ENCODE measurements at places on chromosomes 2 and 18. TPM values are rescaled to one million over a fixed set of nuclear protein-coding genes. Genes with fewer than 3 reads are reported as not detected.
A peak's percentile ranks its signal among the peaks of the same experiment; 100 is the strongest.

The LRRTM4 gene
- 0.29 TPM for polyA plus RNA-seq

The RNF152 gene
- polyA plus RNA-seq: 1.7 TPM

The TSHZ1 gene
- polyA plus RNA-seq: 10.7 TPM

The FRZB gene
- 2.6 TPM for polyA plus RNA-seq

The KCNIP3 gene
- polyA plus RNA-seq: 6.8 TPM

The CNGA3 gene
- polyA plus RNA-seq: not detected

GRCh38 chr18:28366676-28367075 lies 189.7 kb upstream of the CDH2 start:
- no peak overlapping the region for H3K27ac ChIP-seq
- H3K4me1 ChIP-seq: no peaks in the 10 kb centered on the region
- H3K4me3 ChIP-seq: no peak overlapping the region
- no peaks in the 10 kb centered on the region for H3K36me3 ChIP-seq
- no peaks in the 10 kb centered on the region for H3K27me3 ChIP-seq

DNA sequence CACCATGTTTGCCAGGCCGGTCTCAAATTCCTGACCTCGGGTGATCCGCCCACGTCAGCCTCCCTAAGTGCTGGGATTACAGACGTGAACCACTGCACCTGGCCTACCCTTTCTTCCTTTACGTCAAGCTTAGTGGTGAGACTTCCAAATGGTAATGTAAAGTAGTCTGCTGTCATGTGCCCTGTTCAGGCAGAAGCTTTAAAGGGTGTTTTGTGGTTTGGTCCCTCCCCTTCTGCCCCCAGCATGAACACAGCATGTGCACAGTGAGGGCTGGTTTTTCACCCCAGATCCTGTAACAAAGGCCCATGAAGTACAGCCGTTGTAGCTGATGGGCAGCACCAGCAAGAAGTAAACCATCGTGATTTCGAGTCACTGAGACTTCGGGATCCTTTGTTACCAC lies 2.7 kb upstream of the DTYMK start:
- no peaks in the 10 kb centered on the region for H3K27me3 ChIP-seq
- no peaks in the 10 kb centered on the region for H3K36me3 ChIP-seq
- peaks cover 30% of the 10 kb centered on the region for H3K4me1 ChIP-seq
- DNase-seq: no peak
- H3K27ac ChIP-seq: no peak overlapping the region
- H3K4me3 ChIP-seq: no peak overlapping the region

DNA sequence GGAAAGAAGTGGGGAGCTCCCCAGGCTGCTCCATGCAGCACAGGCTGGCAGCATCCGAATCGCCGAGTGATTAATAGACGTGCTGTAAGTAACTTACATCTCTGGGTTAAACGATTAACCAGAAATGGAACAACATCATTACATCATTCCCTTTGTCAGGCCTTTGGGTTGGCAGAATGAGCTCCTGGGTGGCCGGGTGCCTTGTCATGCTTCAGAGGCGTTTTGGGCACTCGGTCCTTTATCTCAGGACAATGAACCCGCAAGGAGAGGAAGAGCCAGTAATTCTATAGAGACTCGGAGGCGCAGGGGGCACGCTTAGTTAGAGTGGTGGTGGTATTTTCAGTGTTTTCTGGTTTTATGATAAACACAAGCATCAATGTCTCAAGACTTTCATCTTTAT lies 146.9 kb upstream of the TPO start:
- no peak overlapping the region for H3K27ac ChIP-seq
- H3K4me3 ChIP-seq: no peak overlapping the region

DNA sequence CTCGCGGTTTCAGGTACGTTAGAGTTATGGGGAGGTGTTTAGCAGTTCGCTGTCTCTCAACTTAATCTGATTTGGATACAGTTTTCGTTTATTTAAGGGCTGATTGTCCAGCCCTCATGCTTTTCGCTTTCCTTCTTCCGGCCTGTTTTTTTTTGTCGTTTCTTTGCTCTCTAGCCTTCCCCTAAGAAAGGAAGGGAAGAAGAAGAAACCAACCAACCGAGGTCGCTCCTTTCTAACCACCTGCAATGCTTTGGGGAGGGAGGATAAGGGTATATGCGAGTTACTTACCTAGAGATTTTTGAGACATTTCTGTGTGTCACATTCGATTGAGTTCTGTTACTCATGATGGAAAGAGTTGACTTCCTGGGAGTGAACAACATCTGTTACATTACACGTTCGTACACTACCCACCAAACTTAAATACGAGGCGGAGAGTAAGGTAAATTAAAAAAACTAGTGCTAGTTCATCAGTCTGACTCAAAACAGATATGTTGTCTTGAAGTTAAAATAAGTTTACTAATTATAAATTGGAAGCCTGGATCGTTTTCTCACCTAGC lies 918 bp downstream of the EIF5B start:
- H3K27me3 ChIP-seq: no peaks in the 10 kb centered on the region
- H3K36me3 ChIP-seq: peaks cover under 1% of the 10 kb centered on the region
- H3K27ac ChIP-seq: peak overlapping the region; percentile 98
- DNase-seq: no peak
- peak overlapping the region; percentile 81 for H3K4me3 ChIP-seq

DNA sequence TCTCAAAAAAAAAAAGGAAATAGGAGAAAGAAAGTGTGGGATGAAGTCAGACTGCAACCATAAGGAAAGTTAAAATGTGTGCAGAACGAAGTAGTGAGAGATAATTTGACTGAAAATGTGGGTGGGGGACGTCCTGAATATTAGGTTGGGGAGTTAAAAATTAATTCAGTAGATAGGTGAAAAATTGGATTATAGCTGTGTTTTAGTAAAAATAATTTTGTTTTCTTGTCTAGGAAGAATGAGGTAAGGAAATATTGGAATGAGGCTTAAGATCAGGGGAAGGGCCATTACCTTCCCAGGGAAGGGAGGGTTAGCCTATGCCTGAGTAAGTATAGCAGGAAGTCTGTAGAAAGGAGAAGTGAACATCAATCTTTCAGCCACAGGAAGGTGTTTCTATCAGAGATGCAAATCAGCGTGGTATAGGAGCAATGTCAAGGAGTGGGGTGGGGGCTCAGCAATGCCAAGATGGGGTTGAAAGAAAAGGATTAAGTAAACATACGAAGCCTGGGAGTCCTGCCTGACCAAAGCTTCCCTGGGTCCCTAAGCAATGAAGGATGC lies 250.9 kb downstream of the PIEZO2 start:
- no peaks in the 10 kb centered on the region for H3K4me1 ChIP-seq
- no peak for DNase-seq
- peaks cover 6% of the 10 kb centered on the region for H3K27me3 ChIP-seq
- no peaks in the 10 kb centered on the region for H3K36me3 ChIP-seq
- H3K4me3 ChIP-seq: no peak overlapping the region
- H3K27ac ChIP-seq: no peak overlapping the region
